SK-N-SH treated with all-trans-retinoic acid at 6 μM for 48 hours (cell line): ENCODE measurements at places on chromosomes 2 and 18.

DNA sequence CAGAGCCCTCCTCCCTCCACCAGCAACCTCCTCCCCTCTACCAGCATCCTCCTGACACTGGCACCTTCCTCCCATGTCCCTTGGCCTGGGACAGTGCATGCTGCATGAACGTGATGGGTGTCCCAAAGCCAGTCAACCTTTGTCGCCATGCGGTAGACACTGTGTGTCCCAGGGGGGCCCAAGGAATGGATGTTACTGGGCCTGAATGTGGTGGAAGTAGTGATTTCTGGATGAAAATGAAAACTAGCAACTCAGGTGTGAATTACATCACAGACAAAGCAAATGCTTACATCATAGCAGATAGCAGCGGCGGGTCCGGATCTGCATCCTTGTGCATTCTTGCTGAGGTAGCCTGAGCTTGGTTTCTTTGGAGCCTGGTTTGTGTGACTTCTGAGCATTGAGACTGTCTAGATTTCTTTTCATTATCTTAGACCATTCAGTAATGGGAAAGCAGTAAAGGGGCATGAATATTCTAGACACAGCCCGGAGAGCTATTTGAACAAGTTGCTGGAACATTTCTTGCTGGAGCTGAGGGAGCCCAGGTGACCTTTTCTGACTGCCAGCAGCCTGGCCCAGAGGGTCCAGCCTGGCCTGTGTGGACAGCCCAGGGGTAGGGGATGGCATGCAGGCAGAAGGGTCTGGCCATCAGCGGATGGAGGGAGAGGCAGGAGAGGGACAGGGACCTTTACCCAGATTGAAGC, 100.4 kb downstream of the FAM210A start:
- no peak for ATAC-seq

GRCh38 chr2:173280853-173281252, 73.8 kb upstream of the CDCA7 start:
- no peak for ATAC-seq

DNA sequence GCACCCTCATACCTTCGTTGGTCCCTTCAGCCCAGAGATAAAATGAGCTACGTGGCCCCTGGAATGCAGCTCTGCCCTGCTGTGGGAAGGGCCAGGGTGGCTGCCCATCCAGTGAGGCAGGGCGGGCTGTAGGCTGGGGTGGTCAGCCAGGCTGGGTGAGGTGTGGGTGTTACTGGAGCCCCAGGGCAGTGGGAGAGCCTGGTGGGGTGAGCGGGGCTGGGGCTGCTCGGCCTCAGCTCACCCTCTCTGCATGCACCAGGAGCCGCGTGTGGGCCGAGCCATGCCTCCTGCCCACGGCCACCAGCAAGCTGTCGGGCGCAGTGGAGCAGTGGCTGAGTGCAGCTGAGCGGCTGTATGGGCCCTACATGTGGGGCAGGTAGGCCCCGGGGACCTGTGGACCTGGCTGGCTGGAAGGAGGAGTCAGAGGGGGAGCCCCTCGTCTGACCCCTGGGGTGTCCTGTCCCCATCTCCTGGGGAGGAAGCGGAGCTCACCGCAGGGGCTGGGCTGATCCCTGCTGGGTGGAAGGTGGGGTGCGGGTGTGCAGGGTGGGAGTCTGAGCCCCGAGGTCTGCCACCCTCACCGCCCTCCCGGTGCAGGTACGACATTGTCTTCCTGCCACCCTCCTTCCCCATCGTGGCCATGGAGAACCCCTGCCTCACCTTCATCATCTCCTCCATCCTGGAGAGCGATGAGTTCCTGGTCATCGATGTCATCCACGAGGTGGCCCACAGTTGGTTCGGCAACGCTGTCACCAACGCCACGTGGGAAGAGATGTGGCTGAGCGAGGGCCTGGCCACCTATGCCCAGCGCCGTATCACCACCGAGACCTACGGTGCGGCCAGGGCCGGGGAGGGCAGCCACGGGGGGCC, 5.5 kb downstream of the RNPEPL1 start:
- no peak for ATAC-seq

DNA sequence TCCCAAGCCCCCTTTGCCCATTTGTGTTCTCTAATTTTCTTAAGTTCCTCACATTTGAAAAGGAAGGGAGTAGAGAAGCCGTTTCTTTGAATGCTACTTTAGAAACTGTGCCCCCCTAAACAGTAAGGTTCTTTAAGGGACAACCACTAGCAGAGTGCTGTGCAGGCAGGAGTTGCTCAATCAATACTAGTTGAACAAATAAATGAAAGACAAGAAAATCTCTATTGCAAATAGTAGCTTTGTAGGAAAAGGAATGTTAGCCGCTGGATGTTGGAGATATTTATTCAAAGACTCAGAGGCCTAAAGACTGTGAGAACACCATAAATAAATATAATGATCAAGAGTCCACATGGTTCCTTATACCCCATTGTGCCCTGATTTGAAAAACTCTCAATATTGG, 119.8 kb upstream of the SMAD7 start:
- no peak for ATAC-seq

DNA sequence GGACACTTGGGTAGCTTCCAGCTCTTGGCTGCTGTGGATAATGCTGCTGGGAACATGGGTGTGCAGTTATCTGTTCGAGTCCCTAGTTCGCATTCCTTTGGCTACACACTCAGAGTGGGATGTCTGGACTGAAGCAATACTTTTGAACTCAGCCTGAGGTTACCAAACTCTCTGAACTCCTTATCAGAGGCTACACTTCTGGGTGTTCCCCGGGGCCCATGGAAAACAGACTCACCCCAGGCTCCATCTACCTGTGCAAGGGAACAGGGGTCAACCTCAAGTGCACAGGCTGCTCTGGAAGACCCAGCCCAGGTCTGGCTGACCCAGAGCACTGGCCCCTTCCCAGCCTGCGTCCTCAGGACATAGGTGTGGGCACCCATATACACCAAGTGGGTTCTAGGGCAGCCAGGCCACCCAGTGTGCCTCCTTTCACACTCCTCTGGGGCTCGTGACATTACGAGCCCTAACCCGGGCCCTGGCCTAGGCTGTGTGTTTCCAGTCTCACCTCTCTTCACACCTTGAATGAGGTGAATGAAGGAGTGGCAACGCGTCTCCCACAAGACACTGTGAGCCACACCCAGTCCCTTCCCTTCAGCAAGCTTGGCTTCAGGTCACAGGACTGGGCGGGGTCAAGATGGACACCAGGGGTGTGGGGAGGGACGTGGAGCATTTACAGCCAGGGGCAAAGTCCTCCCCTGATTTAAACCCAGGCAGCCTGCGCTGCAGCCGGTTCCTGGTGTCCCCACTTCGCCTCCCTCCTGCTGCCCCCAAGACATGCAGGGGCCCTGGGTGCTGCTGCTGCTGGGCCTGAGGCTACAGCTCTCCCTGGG, at the start of gene ALPI:
Gene ALPI (plus strand): TSS at position 728 of the 830 bp plus-strand sequence. CDS start 47 bp downstream, at position 775.
- ATAC-seq: no peak

GRCh38 chr2:37300578-37300977, 24.1 kb downstream of the PRKD3 start:
- ATAC-seq: no peak

- ATAC-seq: no peak
Measured at GRCh38 chr2:158131919-158132566, 30.4 kb downstream of the UPP2 start.

DNA sequence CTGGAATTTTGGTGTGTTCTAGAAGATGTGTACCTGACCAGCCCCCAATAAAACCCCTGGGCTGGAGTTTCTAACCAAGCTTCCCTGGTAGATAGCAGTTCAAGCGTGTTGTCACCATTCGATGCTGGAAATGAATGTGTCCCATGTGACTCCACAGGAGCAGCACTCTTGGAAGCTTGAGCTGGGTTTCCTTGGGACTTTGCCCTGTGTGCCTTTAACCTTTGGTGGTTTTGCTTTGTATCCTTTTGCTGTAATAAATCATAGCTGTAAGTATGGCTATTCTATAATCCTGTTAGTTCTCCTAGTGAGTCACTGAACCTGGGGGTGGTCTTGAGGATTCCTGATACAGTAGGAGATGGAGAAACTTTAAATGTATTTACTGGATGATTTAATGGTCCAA, 65.2 kb downstream of the KLHL14 start:
- no peak for ATAC-seq

- no peak for ATAC-seq
Measured at GRCh38 chr2:239077260-239077659, 229.4 kb downstream of the TWIST2 start.

- no peak for ATAC-seq
Measured at GRCh38 chr2:64942693-64943092, 46.5 kb upstream of the SLC1A4 start.
